ENCODE measurements at places on chromosomes 12 and 14. TPM values are rescaled to one million over a fixed set of nuclear protein-coding genes. Genes with fewer than 3 reads are reported as not detected.
A peak's percentile ranks its signal among the peaks of the same experiment; 100 is the strongest.

GRCh38 chr14:93725002-93725582, 63.2 kb downstream of the PRIMA1 start:
- H3K36me3 ChIP-seq, result no peaks in the 10 kb centered on the region
- H3K4me1 ChIP-seq, result no peaks in the 10 kb centered on the region
- no peak overlapping the region for H3K27ac ChIP-seq
- no peaks in the 10 kb centered on the region for H3K27me3 ChIP-seq
- H3K4me3 ChIP-seq, result no peak overlapping the region

DNA sequence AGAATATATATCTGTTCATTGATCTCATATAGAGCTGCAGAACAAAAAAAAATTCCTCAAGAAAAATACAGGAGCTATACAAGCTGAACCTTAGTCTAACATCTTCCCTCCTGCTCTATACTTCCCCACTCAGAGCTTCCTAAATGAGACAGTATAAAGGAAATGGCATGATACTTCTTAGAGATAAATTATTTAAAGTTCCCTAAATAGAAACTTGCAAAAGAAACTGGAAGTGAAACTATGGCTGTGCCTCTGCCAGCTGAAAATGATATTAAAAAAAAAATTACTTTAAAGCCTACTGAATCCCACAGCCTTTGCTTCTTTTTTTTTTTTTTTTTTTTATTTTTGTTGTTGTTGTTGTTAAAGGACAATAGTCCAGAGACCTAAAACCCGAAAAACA, 11.6 kb upstream of the NEK9 start:
- H3K36me3 ChIP-seq, result peaks cover 21% of the 10 kb centered on the region
- no peaks in the 10 kb centered on the region for H3K27me3 ChIP-seq
- DNase-seq, result peak; percentile 69
- H3K4me3 ChIP-seq, result no peak overlapping the region
- no peak overlapping the region for H3K27ac ChIP-seq

GRCh38 chr14:29755311-29756018, 172.2 kb downstream of the PRKD1 start:
- no peak overlapping the region for H3K4me3 ChIP-seq
- no peak for DNase-seq
- no peak overlapping the region for H3K27ac ChIP-seq
- H3K4me1 ChIP-seq, result peaks cover 18% of the 10 kb centered on the region

GRCh38 chr12:57579011-57579410, 12.0 kb upstream of the PIP4K2C start:
- H3K4me1 ChIP-seq, result no peaks in the 10 kb centered on the region
- no peak overlapping the region for H3K27ac ChIP-seq
- no peaks in the 10 kb centered on the region for H3K27me3 ChIP-seq

DNA sequence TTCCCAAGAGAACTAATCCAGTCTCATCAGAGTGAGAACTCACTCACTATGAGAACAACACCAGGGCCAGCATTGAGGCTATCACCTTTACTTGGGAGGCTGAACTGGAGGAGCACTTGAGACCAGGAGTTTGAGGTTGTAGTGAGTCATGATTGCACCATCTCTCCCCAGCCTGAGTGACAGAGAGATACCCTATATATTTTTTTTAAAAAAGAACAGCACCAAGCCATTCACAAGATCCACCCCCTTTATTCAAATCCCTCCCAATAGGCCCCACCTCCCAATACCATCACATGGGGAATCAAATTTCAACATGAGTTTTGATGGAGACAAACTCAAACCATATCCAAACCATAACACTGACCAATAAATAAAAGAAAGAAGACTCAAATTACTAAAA, 3.7 kb upstream of the TMX1 start:
- DNase-seq, result no peak
- peaks cover 8% of the 10 kb centered on the region for H3K4me1 ChIP-seq
- H3K36me3 ChIP-seq, result no peaks in the 10 kb centered on the region
- H3K27me3 ChIP-seq, result no peaks in the 10 kb centered on the region
- no peak overlapping the region for H3K4me3 ChIP-seq
- H3K27ac ChIP-seq, result no peak overlapping the region

Gene NOP9
- total RNA-seq, result 21.0 TPM

GRCh38 chr12:15829949-15830348, 40.8 kb upstream of the EPS8 start:
- peak; percentile 74 for DNase-seq
- peaks cover 24% of the 10 kb centered on the region for H3K4me1 ChIP-seq
- no peaks in the 10 kb centered on the region for H3K36me3 ChIP-seq

Gene PLEKHH1
- total RNA-seq, result 1.1 TPM

DNA sequence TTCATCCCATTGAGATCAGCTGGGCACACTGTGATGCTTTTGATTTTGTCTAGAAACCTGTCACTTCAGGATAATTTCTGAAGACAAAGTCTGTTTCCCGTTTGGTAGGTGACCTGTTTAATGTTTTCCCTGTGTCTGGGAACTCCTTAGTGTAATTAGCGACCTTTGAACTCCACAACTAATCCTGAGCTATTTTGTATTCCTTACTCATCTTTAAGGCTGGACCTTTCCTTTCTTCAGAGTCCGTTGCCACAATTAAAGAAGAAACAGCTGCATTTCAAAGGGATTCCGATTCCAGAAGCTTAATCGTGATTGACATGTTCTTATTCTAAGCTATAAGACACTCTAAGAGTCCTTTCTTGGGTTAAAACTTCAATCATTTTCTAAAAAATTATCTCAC, 22.0 kb downstream of the AP5M1 start:
- no peak overlapping the region for H3K27ac ChIP-seq
- no peak overlapping the region for H3K4me3 ChIP-seq
- no peak for DNase-seq
- no peaks in the 10 kb centered on the region for H3K36me3 ChIP-seq
- H3K4me1 ChIP-seq, result no peaks in the 10 kb centered on the region
- no peaks in the 10 kb centered on the region for H3K27me3 ChIP-seq

Gene RFX4
- total RNA-seq, result not detected

Gene STRN3
- total RNA-seq, result 45.1 TPM

GRCh38 chr14:89571491-89571890, 154.5 kb upstream of the FOXN3 start:
- DNase-seq, result no peak
- H3K36me3 ChIP-seq, result no peaks in the 10 kb centered on the region
- no peak overlapping the region for H3K27ac ChIP-seq

DNA sequence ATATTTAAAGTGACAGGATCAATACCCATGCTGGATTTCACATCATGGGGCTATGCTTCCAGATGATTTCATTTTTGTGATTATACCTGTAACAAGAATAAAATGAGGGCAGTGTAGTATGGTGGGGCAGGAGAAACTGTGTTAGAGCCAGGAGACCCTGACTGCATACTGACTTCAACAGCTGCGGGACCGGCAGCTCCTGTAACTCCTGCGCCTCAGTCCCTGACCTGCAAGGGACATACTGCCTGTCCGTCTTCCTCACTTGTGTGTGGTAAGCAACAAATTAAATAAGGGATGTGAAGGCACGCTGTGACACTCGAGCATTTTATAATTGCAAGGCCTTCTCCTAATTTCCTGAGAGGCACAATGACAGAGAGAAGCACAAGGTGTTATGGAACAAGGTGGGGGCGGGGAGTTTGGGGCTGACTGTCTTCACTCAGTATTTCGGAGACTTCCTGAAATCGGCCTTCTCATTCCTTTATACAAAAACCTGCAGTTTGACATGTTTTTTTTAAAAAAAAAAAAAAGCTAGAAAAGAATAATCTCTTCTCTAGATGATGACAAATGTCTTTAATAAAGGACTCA, 164.2 kb downstream of the TTC7B start:
- peaks cover 8% of the 10 kb centered on the region for H3K4me1 ChIP-seq
- H3K27ac ChIP-seq, result no peak overlapping the region
- peaks cover 5% of the 10 kb centered on the region for H3K36me3 ChIP-seq
- no peak for DNase-seq

- peak overlapping the region; percentile 52 for H3K4me3 ChIP-seq
- DNase-seq, result peak; percentile 57
Measured at GRCh38 chr12:64780132-64780530, 20.9 kb upstream of the GNS start.

DNA sequence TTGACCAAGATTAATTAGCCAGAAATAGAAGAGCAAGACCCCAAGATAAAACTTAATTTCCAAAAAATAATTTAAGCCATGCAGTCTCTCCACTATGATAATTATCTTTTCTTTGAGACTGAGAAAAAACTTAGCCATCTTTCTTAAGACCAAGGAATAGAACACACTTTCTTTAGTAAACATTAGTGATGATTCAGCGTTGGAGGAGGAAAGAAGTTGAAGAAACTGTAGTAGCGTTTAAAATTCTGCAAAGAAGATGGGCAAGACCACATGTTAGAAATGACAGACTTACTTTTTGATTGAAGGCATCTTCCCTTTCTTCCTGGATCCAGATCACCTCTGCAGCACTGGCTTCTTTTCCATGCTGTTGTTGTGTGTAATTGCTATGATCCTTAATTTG, 124.8 kb upstream of the RASSF8 start:
- H3K36me3 ChIP-seq, result no peaks in the 10 kb centered on the region
- H3K4me1 ChIP-seq, result peaks cover 14% of the 10 kb centered on the region
- no peak overlapping the region for H3K4me3 ChIP-seq
- H3K27me3 ChIP-seq, result no peaks in the 10 kb centered on the region
- H3K27ac ChIP-seq, result no peak overlapping the region

DNA sequence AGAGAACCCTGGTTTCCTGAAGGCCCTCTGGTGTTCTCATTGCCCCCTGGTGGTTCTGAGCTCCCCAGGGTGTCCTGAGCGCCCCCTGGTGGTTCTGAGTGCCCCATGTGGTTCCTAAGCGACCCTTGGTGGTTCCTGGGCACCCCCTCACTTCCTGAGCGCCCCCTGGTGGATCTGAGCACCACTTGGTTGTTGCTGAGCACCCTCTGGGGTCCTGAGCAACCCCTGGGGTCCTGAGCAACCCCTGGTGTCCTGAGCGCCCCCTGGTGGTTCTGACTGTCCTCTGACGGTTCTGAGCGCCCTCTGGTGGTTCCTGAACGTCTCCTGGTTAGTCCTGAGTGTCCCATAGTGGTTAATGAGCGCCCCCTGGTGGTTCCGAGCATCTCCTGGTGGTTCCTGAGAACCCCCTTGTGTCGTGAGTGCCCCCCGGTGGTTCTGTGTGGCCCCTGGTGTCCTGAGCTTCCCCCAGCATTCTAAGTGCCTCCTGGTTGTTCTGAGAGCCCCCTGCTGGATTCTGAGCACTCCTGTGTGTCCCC, 568.3 kb downstream of the TMEM121 start:
- H3K4me1 ChIP-seq, result no peaks in the 10 kb centered on the region
- H3K27me3 ChIP-seq, result no peaks in the 10 kb centered on the region
- H3K4me3 ChIP-seq, result no peak overlapping the region
- H3K36me3 ChIP-seq, result no peaks in the 10 kb centered on the region
- no peak for DNase-seq
- H3K27ac ChIP-seq, result no peak overlapping the region

- no peak overlapping the region for H3K27ac ChIP-seq
- peaks cover 3% of the 10 kb centered on the region for H3K36me3 ChIP-seq
- no peak overlapping the region for H3K4me3 ChIP-seq
- H3K27me3 ChIP-seq, result no peaks in the 10 kb centered on the region
- DNase-seq, result peak; percentile 37
- H3K4me1 ChIP-seq, result no peaks in the 10 kb centered on the region
Measured at GRCh38 chr14:103739793-103740501, 24.3 kb downstream of the ZFYVE21 start.

Gene RNU4-1
- total RNA-seq, result under 0.01 TPM

Gene AMN
- total RNA-seq, result under 0.01 TPM

DNA sequence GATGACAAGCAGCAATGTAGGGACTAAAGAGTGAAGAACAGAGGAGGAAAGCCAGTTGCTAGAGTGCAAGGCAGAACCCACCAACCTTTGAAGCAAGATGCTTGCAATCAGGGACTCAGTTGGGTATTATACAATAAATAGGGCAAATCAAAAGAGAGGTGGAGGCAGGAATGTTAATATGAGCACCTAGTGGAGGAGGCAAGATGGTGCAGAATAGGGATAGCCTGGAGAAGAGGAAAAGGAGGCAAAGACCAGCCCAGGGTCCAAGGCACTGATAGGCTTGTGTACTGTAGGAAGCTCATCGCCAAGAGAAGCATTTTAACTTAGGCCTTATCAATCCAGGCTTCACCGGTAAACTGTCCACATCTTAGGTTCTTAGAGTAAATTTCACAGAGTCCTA, 137.2 kb downstream of the ARMH4 start:
- H3K36me3 ChIP-seq, result no peaks in the 10 kb centered on the region
- no peaks in the 10 kb centered on the region for H3K4me1 ChIP-seq
- no peaks in the 10 kb centered on the region for H3K27me3 ChIP-seq
- no peak for DNase-seq
- no peak overlapping the region for H3K4me3 ChIP-seq
- H3K27ac ChIP-seq, result no peak overlapping the region

Gene TAS2R8
- 0.36 TPM for total RNA-seq

GRCh38 chr12:47686645-47687240, 19.1 kb downstream of the RPAP3 start:
- H3K27ac ChIP-seq, result no peak overlapping the region
- DNase-seq, result peak; percentile 43
- H3K4me3 ChIP-seq, result no peak overlapping the region
- H3K27me3 ChIP-seq, result no peaks in the 10 kb centered on the region
- H3K36me3 ChIP-seq, result peaks cover 7% of the 10 kb centered on the region

DNA sequence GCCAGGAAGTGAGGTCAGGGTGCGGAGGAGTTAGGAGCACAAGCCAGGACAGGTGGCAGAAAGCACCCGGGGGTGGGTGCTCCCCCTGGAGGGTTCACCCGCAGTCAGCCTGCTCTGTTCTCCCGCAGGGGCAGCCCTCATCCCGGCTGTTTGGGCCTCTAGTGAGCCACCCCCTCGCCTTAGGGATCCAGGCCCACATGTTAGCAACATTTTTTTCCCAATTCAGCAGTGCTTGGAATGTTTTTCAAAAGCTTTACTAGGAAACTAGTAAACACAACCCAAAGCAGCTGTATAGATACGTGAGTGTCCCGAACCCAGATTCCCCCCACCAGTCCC, 28.5 kb upstream of the NXPH4 start:
- no peaks in the 10 kb centered on the region for H3K4me1 ChIP-seq
- H3K27ac ChIP-seq, result no peak overlapping the region
- H3K4me3 ChIP-seq, result no peak overlapping the region
- no peaks in the 10 kb centered on the region for H3K27me3 ChIP-seq

DNA sequence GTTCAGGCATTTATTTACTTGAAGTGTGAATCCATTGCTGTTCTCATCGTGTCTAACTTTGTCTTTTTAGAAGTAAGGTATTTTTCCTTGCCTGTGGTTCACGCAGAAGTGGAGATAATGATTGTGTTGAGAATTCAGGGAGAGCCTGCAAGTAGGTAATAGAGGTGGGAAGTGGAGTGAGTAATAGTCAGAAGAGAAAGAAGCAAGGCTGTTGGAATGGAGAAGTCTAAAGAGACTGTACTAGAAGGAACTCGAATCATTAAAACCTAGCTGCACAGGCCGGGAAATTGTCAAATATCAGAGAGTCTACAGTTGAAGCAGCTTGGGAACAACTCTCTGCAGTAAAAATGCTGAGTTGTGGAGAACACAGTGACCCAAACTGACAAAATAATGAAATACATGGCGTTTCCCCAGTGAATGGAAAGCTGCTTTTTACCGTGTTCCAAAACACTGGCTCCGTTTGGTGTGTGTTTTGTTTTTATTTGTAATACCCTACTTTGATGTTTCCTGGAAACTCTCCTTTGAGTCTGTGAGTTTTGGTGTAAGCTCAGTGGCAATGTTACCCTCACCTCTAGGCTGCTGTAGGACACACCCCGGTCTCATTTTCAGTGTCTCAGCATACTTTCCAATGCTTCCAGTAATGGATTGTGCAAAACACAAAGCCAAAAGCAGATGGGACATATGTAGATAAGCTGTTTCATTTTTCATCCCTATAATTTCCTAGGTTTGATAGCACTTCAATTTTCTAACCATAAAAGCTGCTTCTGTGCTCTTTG, 146.6 kb downstream of the CRADD start:
- no peak overlapping the region for H3K4me3 ChIP-seq
- H3K27me3 ChIP-seq, result no peaks in the 10 kb centered on the region
- peak overlapping the region; percentile 54 for H3K27ac ChIP-seq
- DNase-seq, result no peak
- H3K4me1 ChIP-seq, result peaks cover 44% of the 10 kb centered on the region
- no peaks in the 10 kb centered on the region for H3K36me3 ChIP-seq

GRCh38 chr12:33439587-33440011, at the start of gene SYT10:
SYT10 (minus strand) TSS chr12:33439819; CDS start chr12:33439522, 297 bp downstream.
- DNase-seq, result peak; percentile 75
- H3K27me3 ChIP-seq, result peaks cover 10% of the 10 kb centered on the region
